ENCODE measurements at places on chromosomes 16 and 17. TPM values are rescaled to one million over a fixed set of nuclear protein-coding genes. Genes with fewer than 3 reads are reported as not detected.

DNA sequence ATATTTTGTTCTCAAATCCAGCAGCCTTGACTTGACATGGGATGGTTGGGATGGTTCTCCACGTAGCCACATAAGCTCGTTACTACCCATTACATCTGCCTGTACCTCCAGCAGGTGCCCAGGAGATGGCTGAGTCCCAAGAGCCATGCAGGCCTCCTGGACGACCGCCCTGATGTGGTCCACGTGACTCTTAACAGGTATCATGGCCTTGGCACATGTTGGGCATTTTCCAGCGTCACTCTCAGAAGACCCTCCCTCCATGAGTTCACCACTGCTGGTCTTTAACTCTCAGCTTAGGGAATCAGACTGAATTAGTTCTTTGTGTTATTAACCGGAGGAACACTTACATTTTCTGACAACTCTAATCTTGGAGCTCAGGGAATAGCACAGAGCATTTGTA, 161.5 kb downstream of the CDH13 start:
- DNase-seq: no peak
- H3K4me1 ChIP-seq: peaks cover 5% of the 10 kb centered on the region
- no peaks in the 10 kb centered on the region for H3K36me3 ChIP-seq
- H3K4me3 ChIP-seq: no peak overlapping the region

GRCh38 chr17:75128694-75129505, 2.6 kb downstream of the NT5C start:
- H3K36me3 ChIP-seq: peaks cover 22% of the 10 kb centered on the region
- peak overlapping the region; percentile 30 for H3K4me3 ChIP-seq
- no peaks in the 10 kb centered on the region for H3K27me3 ChIP-seq
- no peak overlapping the region for H3K27ac ChIP-seq
- no peak for DNase-seq

DNA sequence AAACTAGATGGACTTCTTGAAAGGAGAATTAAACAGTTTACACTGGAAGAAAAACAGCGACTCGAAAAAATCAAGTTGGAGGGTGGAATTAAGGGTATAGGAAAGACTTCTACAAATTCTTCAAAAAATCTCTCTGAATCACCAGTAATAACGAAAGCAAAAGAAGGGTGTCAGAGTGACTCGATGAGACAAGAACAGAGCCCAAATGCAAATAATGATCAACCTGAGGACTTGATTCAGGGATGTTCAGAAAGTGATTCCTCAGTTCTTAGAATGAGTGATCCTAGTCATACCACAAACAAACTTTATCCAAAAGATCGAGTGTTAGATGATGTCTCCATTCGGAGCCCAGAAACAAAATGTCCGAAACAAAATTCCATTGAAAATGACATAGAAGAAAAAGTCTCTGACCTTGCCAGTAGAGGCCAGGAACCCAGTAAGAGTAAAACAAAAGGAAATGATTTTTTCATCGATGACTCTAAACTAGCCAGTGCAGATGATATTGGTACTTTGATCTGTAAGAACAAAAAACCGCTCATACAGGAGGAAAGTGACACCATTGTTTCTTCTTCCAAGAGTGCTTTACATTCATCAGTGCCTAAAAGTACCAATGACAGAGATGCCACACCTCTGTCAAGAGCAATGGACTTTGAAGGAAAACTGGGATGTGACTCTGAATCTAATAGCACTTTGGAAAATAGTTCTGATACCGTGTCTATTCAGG, 85.0 kb downstream of the C17orf58 start:
- peak overlapping the region; percentile 77 for H3K27ac ChIP-seq
- no peak for DNase-seq
- H3K36me3 ChIP-seq: peaks cover 55% of the 10 kb centered on the region
- H3K27me3 ChIP-seq: no peaks in the 10 kb centered on the region
- no peak overlapping the region for H3K4me3 ChIP-seq
- H3K4me1 ChIP-seq: peaks cover 8% of the 10 kb centered on the region

- no peak overlapping the region for H3K4me3 ChIP-seq
- H3K4me1 ChIP-seq: peaks cover 7% of the 10 kb centered on the region
- peaks cover 5% of the 10 kb centered on the region for H3K27me3 ChIP-seq
- H3K27ac ChIP-seq: no peak overlapping the region
- H3K36me3 ChIP-seq: no peaks in the 10 kb centered on the region
Observed at GRCh38 chr17:7632492-7632894, 2.6 kb downstream of the SHBG start.

- no peaks in the 10 kb centered on the region for H3K27me3 ChIP-seq
- H3K36me3 ChIP-seq: peaks cover 2% of the 10 kb centered on the region
- no peak for DNase-seq
- no peak overlapping the region for H3K4me3 ChIP-seq
- no peak overlapping the region for H3K27ac ChIP-seq
Observed at GRCh38 chr17:28097901-28098300, 55.4 kb downstream of the NLK start.

DNA sequence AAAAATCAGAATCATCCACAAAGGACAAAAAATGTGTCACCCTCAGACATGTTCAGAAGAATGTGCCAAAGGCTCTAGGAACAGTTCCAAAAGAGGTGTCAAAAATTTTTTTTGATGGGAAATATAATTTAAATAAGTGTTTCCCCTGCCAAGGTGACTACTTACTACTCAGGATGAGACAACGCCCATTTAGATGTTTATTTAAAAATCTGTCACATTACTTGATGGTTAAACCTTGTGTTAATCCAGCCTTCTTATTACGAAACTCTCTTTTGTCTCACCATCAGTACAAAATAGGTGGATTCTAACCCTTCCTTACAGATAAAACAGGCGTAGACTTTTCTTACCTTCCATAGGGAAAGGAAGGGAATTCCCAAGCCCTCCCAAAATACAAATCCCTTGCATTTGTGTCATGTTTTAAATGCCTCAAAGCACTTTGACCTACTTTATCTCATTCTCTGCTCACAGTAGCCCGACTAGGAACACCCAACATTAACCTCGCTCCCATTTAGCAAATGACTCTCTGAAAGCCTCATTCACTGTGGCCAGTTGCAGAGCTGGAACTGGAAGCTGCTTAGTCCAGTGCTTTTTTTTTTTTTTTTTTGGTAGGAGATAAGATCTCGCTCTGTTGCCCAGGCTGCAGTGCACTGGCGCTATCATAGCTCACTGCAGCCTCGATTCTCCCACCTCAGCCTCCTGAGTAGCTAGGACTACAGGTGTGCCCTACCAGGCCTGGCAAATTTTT, 5.8 kb upstream of the GNA13 start:
- no peak for DNase-seq
- H3K27me3 ChIP-seq: peaks cover 12% of the 10 kb centered on the region
- no peak overlapping the region for H3K27ac ChIP-seq
- no peak overlapping the region for H3K4me3 ChIP-seq

GRCh38 chr17:2068031-2068518, 13.2 kb downstream of the HIC1 start:
- H3K36me3 ChIP-seq: peaks cover 56% of the 10 kb centered on the region
- DNase-seq: no peak
- peaks cover 69% of the 10 kb centered on the region for H3K4me1 ChIP-seq
- H3K27me3 ChIP-seq: no peaks in the 10 kb centered on the region
- H3K4me3 ChIP-seq: no peak overlapping the region

- DNase-seq: peak; percentile 92
- H3K4me3 ChIP-seq: peak within 1 kb of the TSS; percentile 84
- no peaks in the 10 kb centered on the region for H3K36me3 ChIP-seq
- peak within 1 kb of the TSS; percentile 62 for H3K27ac ChIP-seq
- peaks cover 12% of the 10 kb centered on the region for H3K4me1 ChIP-seq
- peaks cover 4% of the 10 kb centered on the region for H3K27me3 ChIP-seq
Observed at GRCh38 chr16:381789-382717, at the start of gene PGAP6. PGAP6 (minus strand) TSS chr16:381978; CDS start chr16:381821, 157 bp downstream.

- H3K27me3 ChIP-seq: peaks cover 2% of the 10 kb centered on the region
- H3K27ac ChIP-seq: no peak overlapping the region
- H3K36me3 ChIP-seq: no peaks in the 10 kb centered on the region
- no peak overlapping the region for H3K4me3 ChIP-seq
Observed at GRCh38 chr16:81738783-81739496, 40.2 kb upstream of the PLCG2 start.

- H3K27me3 ChIP-seq: no peaks in the 10 kb centered on the region
- H3K27ac ChIP-seq: no peak overlapping the region
- no peak for DNase-seq
- no peaks in the 10 kb centered on the region for H3K4me1 ChIP-seq
- no peaks in the 10 kb centered on the region for H3K36me3 ChIP-seq
- H3K4me3 ChIP-seq: no peak overlapping the region
Observed at GRCh38 chr16:13300066-13300840, 398.9 kb downstream of the SHISA9 start.

- H3K4me3 ChIP-seq: no peak overlapping the region
- H3K27me3 ChIP-seq: no peaks in the 10 kb centered on the region
- no peak overlapping the region for H3K27ac ChIP-seq
- H3K36me3 ChIP-seq: no peaks in the 10 kb centered on the region
- H3K4me1 ChIP-seq: no peaks in the 10 kb centered on the region
Observed at GRCh38 chr17:72008236-72008876, 112.5 kb upstream of the SOX9 start.

DNA sequence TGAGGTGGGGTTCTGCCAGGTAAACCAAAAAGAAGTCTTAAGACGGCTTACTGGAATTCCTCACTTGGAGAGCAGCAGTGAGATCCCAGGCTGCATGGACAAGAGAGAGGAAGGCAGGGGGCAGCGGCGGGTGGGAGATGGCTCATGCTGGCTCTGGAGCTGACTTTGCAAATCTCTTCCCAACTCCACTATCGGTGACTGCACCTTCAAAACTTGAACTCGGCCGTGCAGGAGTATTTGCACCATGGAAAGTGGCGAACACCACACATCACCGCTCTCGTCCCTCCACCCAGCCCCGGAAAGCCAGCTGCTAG, 16.7 kb downstream of the CA5A start:
- no peaks in the 10 kb centered on the region for H3K27me3 ChIP-seq
- DNase-seq: no peak
- H3K4me1 ChIP-seq: peaks cover 4% of the 10 kb centered on the region
- no peak overlapping the region for H3K27ac ChIP-seq
- H3K4me3 ChIP-seq: no peak overlapping the region
- H3K36me3 ChIP-seq: no peaks in the 10 kb centered on the region

GRCh38 chr17:75338335-75338734, 49.1 kb upstream of the SLC25A19 start:
- H3K4me3 ChIP-seq: peak overlapping the region; percentile 69
- peaks cover 7% of the 10 kb centered on the region for H3K36me3 ChIP-seq
- H3K27ac ChIP-seq: peak overlapping the region; percentile 86
- peak; percentile 75 for DNase-seq

GRCh38 chr17:5706577-5707210, 122.4 kb upstream of the NLRP1 start:
- no peak overlapping the region for H3K4me3 ChIP-seq
- H3K4me1 ChIP-seq: no peaks in the 10 kb centered on the region
- peak; percentile 83 for DNase-seq
- H3K36me3 ChIP-seq: no peaks in the 10 kb centered on the region
- H3K27me3 ChIP-seq: peaks cover 9% of the 10 kb centered on the region

DNA sequence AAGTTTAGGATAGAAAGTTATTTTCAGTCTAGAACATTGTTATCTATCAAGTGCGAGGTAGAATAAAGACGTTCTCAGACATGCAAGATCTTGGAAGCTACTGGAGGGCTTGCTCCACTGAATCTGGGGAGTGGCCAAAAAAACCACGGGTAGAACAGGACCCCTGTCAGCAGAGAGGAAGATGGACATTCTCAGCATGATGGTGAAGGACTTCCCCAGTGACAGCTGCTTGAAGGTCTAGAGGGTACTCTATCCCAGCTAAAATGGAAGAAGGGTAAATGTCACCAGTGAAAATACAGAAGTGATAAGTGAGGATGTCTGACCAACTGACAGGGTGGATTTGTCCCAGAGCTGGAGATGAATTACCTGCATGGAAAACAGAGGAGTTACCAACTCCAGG, 10.1 kb downstream of the TNFRSF13B start:
- DNase-seq: no peak
- no peaks in the 10 kb centered on the region for H3K36me3 ChIP-seq
- H3K27ac ChIP-seq: no peak overlapping the region

The TNK1 gene
- total RNA-seq: 5.3 TPM

The CYLD gene
- 178 TPM for total RNA-seq

The KRT38 gene
- not detected for total RNA-seq

The ARL2BP gene
- total RNA-seq: 26.7 TPM

The AXIN2 gene
- total RNA-seq: 5.2 TPM

The AATK gene
- 0.42 TPM for total RNA-seq

The GPRC5B gene
- not detected for total RNA-seq

The KRTAP2-3 gene
- total RNA-seq: not detected
